ENCODE measurements at places on chromosomes 3 and 15.

GRCh38 chr3:143147707-143148106 is 28.1 kb downstream of the CHST2 start:
- no peak for DNase-seq

DNA sequence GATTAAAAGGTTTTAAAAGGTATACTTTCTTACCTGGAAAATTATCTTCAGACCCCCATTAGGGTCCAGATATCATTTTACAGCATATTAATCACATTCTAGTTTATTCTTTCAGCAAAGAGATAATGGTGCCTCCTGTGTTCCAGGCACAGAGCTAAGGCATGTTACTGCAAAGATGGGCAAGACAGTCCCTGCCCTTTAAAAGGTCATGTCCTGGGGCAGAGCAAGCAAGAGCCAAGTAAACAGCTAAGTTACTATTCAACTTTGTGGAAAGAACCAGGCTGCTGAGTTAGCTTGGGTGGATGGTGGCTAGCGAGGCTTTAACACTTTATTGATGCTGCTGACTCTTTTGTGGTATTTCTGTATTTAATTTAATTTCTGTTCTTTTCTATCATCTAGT is 75.0 kb downstream of the LRRC28 start:
- no peak for DNase-seq

DNA sequence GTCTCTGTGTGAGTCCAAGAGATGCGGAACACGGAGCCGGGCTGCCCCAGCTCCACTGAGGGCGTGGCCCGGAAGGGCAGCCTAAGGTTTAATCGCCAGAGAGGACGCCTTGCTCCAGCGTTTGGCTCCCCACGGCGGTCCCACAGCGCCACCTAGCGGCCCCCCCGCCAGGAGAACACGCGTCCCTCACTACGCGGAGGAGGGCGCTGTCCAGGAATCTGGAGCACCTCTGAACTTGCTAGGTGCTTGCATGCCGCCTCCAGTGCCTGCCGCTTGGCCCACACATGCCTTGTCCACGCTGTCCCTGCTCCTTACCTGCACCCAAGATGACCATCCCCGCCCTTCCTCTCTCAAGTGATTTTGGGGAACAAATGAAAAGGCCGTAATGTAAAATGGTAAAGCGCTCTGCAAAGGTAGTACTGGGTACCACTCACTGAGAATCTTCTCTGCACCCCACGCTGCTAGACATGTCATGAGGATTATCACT is 14.4 kb upstream of the MRPS22 start:
- DNase-seq = peak; percentile 56

- peak; percentile 57 for DNase-seq
Measured at GRCh38 chr3:124986192-124987143, 51.9 kb upstream of the MUC13 start.
